ENCODE measurements at places on chromosomes 12 and 14.

GRCh38 chr12:77629141-77629540 is 201.6 kb upstream of the NAV3 start:
- no peak for DNase-seq

GRCh38 chr14:37150414-37150813 is 22.0 kb downstream of the SLC25A21 start:
- peak; percentile 18 for DNase-seq

DNA sequence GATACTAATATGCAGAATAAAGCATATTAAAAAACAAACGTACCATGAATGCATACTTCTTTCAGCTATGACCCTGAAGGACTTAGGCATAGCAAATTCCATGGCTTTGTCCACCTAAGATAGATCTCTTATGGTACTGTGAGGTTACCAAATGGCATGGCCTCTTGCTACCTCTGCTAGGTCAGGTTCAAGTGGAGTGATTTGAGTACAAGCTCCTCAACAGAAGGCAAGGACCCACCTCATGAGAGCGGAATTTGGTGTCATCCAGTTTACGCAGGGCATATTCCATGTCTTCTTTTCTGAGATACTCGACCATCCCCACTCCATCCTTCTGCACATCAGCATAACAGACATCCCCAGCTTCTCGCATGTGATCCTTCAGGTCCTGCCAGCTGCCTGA is 5.8 kb downstream of the SRSF9 start:
- DNase-seq, result no peak

DNA sequence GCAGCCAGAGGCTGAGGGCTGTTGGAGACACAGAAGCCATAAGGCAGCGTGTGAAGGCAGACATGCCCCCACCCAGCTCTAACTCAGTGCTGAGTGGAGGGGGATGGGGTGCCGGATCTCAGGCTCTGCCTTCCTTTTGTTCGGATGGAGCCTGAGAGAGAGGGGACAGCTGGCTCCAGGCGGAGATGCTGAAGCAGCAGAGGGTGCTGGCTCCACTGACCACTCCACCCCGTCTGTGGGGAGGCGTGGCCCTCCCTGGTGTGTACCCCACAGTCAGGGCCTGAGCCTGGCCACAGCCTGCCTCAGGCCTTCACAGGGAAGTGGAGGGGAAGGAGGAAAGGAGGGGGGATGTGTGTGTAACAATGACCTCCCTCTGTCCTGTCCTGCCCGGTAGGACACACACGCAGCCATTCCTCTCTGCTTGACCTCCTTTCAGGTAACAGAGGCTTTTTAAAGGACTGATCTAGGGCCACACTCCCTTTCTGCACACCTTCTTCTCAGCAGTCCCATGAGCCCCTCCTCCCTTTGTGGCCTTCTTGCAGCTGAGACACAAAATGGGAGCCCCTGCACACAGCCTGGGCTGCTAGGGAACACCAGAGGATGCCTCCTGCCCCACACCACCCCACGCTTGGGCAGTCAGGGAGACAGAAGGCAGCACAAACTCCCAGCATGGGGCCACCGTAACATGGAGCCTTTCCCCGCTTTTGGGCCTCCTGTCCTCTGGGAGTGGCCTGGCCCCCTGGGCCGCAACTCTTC is 9.6 kb upstream of the ENDOU start:
- DNase-seq, result no peak

GRCh38 chr12:29024117-29024516 is 125.0 kb upstream of the FAR2 start:
- DNase-seq, result no peak

GRCh38 chr12:92438641-92439419 is 264.0 kb upstream of the PLEKHG7 start:
- no peak for DNase-seq

DNA sequence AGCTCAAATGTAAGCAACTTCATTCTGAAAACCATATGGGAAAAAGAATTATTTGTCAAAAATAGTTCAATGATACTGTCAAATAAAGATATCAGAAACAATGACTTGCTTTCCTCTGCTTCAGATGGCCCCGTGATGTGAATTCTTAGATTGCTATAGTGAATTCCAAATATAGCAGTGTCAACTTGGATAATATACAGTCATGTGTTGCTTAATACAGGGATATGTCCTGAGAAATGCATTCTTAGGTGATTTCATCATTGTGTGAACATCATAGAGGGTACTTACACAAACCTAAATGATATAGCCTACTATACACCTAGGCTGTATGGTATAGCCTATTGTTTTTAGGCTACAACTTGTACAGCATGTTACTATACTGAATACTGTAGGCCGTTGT is 108.7 kb upstream of the MIS18BP1 start:
- DNase-seq, result no peak

- no peak for DNase-seq
Observed at GRCh38 chr12:203462-204260, 10.3 kb downstream of the SLC6A12 start.

DNA sequence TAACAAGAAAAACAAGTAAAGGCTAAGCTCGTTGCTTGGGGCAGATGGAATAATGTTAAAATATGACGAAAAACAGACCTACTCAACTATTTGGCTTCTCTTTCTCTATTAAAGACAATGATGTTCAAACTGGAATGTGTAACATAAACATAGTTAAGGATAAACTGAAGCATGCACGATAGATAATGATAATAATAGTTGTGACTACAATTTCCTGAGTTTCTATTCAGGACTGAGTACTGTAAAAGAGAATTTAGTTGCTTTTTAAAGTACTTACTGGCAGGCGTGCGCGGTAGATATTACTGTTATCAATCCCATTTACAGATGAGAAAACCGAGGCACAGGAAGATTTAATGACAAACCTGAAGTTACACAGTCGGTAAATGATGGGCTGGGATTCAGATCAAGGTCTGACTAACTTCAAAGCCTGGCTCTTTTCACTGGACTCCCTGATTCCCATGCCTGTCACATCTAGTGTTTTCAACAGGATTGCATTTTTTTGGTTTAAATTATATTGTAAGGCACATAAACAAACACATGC is 103.0 kb downstream of the CRADD start:
- DNase-seq, result no peak

DNA sequence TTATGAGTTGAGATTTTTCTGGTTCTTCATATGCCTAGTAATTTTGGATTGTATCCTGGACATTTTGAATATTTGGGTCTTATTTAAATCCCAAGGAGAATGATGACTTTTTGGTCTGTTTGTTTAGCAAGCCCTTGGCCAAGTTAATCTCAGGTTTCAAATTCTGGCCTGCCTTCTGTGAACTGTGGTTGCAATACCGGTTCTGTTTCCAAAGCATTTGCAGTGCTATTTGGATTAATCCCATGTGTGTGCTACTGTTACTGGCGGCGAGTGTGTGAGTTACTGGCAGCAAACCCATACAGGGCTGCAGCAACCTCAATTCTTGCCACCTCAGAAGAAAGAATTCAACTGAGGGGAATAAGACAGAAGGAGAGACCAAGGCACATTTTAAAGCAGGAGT is 51.1 kb downstream of the TMEM260 start:
- DNase-seq, result no peak

DNA sequence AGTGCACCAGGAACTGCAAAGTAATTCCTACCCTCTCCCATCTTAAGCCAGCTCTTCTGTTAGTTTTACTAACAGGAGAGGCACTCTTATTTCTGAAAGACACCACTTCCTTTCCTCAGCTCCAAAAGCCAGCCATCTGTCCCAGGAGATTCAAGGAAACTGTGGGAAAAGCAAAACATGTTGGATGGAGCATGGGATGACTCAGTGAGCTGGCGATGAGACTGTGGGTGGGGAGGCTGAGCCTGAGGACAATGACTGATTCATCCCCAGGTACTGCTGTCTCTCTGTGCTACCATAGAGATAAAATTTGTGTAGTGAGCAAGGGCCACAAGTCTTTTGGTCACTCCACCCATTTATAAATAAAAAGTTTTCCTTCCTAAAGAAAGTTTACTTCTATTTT is 141.4 kb downstream of the MYRFL start:
- DNase-seq, result no peak

DNA sequence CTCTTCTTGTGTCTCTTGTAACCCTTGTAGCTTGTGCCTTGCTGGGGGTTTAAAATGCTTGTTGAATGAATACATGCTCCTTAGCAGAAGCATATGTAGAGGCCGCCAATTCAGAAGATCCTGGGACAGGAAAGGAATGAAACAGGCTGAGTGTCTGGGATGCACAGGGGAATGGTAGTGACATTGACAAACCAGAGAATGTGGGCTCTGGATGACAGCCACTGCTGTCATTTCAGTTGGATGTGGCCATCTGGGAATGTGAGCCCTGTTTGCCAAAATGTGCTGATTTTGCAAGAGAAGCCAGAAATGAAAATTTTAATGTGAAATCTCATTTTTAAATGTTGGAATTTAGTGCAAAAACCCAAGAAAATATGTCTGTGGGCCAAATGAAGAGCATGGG is 136.8 kb downstream of the DACT1 start:
- DNase-seq, result no peak

- no peak for DNase-seq
Observed at GRCh38 chr12:66080791-66081190, 49.8 kb downstream of the LLPH start.

- DNase-seq, result no peak
Observed at GRCh38 chr14:81272317-81272716, 51.6 kb upstream of the GTF2A1 start.

DNA sequence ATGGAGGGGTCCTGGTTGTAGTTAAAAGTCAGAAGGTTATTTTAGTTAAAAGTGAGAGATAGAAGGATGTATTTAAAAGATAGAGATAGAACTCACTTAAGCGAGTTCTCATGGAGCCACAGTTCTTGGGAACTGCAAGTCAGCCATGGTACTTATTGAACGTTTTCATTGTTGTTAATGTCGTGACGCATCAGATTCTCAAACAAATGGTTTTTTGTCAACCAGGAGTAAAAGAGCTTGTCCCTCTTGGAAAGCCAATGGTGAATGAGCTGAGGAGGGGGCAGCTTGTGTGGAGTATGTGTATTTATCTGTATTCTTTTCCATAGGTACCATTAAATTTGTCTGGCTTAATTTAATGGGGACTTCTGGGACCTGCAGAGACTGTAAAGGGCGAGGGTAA is 68.6 kb downstream of the FIGNL2 start:
- no peak for DNase-seq

GRCh38 chr12:132327336-132328171 is 1.8 kb downstream of the GALNT9 start:
- DNase-seq, result peak; percentile 44

DNA sequence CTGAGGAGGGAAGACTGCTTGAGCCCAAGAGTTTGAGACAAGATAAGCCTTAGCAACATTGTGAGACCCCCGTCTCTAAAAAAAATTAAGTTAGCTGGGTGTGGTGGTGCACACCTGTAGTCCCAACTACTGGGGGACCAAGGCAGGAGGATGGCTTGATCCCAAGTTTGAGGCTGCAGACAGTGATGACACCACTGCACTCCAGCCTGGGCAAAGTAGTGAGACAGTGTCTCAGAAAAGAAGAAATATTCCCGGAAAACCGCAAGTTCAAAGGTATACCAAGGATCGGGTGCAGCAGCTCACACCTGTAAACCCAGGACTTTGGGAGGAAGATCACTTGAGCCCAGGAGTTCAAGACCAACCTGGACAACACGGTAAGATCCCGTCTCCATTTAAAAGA is 5.8 kb downstream of the PTGES3 start:
- DNase-seq, result no peak

GRCh38 chr14:67526676-67527459 is 6.2 kb upstream of the PLEKHH1 start:
- peak; percentile 48 for DNase-seq

DNA sequence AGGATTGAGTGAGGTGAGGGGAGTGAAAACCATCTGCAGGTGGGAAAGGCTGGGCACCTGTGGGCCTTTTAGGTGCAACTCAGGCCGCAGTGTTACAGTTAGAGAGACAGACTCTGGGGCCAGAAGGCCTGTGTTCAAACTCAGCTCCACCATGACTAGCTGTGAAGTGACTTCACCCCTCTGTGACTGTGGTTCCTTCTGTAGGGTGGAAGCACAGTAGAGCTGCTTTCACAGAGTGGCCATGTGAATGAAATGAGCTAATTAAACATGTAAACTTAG is 25.0 kb downstream of the RBM19 start:
- no peak for DNase-seq

GRCh38 chr12:121196902-121197301 is 13.0 kb upstream of the P2RX4 start:
- no peak for DNase-seq

GRCh38 chr12:13154831-13155230 is 41.7 kb upstream of the EMP1 start:
- no peak for DNase-seq

DNA sequence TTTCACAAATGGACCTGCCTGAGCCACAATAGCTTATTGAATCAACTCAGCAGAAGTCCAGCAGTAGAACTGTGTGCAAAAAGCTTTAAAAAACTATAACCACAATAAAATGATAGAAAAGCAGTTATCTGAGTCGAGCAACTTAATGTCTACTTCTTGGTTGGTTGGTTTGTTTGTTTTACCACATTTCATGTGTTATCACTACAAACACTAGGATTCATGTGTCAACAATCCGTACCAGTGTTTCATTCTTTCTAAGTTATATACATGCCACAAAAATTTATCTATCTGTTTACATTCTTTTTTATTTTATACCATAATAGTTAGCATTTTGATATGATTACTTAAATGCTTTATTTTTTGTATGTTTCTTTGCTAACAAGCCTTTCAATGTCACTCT is 339.0 kb downstream of the KCNH5 start:
- DNase-seq, result no peak

- DNase-seq, result no peak
Observed at GRCh38 chr12:44655846-44656245, 220.3 kb downstream of the NELL2 start.

DNA sequence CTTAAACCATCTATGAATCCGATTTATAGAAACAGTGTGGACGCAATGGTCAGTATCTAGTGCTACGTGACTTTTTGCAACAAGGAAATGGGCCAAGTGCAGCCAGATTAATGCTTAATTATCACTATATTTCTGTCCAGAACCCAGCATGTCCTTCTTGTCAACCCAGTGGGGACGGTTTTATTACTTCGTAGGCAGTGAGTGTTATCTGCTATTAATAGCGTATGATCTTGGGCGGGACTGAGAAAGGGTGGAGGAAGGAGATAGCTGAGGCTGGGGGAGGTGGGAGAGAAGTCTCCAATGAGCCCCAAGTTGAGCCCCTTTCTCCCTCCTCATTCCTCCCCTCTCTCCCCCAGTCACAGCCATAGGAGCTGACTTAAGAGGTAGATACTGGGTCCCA is 59.7 kb upstream of the FAM222A start:
- DNase-seq, result no peak

GRCh38 chr12:111314953-111315539 is 53.8 kb downstream of the PHETA1 start:
- no peak for DNase-seq

DNA sequence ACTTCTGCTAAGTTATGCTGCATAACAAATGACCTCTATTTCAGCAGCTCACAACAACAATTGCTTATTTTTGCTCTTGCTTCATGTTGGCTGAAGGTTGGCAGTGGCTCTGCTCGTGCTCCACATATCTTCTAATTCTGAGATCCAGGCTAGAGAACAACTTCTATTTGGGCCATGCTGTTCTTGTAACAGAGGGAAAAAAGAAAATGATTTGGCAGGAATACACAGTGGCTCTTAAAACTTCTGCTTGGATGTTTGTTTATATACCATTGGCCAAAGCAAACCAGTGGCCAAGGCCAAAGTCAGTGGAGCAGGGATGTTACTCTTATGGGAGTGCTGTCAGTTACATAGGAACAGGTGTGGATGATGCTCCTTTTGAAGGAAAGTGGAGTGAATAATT is 32.1 kb downstream of the GPHN start:
- DNase-seq, result no peak

All from activated CD4-positive, alpha-beta T cell treated with anti-CD3 and anti-CD28 coated beads, Interleukin-2, amount 50 U/mL, for 16 hours (primary cell).